ENCODE measurements at places on chromosomes 12 and 14. TPM values are rescaled to one million over a fixed set of nuclear protein-coding genes. Genes with fewer than 3 reads are reported as not detected.

TOMM20L gene
- total RNA-seq, result 4.0 TPM

TPPP2 gene
- total RNA-seq, result not detected

GRCh38 chr12:109291117-109291516, 18.0 kb downstream of the FOXN4 start:
- no peak for DNase-seq

- no peak for DNase-seq
These were observed 76.2 kb downstream of the PDZRN4 start for GRCh38 chr12:41264281-41264680.

PRR4 gene
- 66.9 TPM for total RNA-seq

TAS2R50 gene
- total RNA-seq, result 2.7 TPM

TMPRSS12 gene
- total RNA-seq, result 1.2 TPM

GRCh38 chr12:128458301-128458974, 191.5 kb downstream of the TMEM132C start:
- no peak for DNase-seq

KCNA1 gene
- not detected for total RNA-seq

GRCh38 chr14:38290601-38291188, 34.8 kb upstream of the CLEC14A start:
- no peak for DNase-seq

- DNase-seq, result no peak
These were observed 45.4 kb downstream of the E2F7 start for GRCh38 chr12:77019920-77020319.

DNA sequence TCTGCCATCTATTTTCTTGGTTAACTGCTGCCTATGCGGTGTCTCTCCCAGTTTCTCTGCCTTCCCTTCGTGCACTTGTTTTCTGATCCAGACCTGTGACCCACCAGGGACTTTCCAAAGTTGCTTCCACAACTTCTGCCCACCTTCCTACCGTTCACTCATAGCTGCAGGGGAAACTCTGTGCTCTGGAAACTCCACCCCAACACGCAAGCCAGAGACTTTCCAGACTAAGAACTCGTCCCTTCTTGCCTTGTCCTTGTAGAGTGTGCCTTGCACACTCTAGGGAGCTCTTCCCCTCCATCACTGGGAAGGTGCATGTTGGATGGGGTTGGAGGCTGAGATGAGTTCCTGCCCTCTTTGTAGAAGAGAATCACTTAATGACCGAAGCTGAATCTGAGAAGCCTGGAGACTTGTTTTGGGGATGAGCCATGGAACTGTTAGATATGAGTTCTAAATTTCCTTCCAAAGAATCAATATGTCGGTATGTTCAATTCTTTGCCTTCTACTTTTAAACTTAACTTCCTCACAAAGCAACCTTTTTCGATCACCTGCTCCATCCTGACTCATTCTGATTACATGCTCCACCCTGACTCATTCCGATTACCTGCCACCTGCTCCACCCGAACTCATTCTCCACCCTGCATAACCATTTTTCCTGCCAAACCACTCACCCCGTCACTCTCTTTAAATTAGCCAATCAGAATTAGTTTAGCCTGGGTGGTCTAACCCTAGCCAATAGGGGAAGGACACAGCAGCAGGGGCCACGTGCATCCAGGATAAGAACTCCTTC, 82.1 kb upstream of the CAPRIN2 start:
- DNase-seq, result no peak

FAM186B gene
- 0.23 TPM for total RNA-seq

GRCh38 chr14:42173206-42173605, 566.5 kb downstream of the LRFN5 start:
- no peak for DNase-seq

- DNase-seq, result peak; percentile 14
These were observed at the start of gene KCNJ8 for GRCh38 chr12:21774358-21775132. Gene KCNJ8 (minus strand): TSS chr12:21774706. CDS start chr12:21773616, 1,090 bp downstream.

BCL7A gene
- 15.4 TPM for total RNA-seq

DNA sequence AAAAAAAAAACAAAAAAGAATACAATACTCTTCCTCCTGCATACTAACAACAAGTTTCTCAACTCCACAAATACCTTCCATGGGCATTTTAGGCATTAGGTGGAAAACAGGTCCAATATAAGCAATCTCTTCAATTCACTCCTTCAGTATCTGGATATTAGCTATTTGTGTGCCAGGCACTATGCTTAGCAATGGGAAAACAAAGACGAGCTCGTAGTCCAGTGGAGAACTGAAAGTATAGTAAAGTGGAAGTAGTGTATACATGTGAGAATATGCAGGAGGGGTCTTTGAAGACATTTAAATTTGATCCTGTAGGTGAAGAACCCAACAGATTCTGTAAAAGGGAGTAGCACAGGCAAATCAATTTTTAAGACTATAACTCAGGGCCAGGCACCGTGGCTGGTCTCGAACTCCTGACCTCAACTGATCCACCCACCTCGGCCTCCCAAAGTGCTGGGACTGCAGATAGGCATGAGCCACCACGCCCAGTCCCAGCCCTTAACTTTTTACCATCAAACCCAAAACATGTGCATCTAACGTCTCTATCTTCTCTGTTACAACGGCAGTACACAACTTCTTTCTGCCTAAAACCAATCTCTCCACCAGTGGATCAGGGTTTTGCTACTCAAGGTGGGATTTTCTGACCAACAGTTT, 10.6 kb downstream of the HECTD1 start:
- no peak for DNase-seq

RIPK3 gene
- 1.9 TPM for total RNA-seq

GRCh38 chr12:114215746-114216145, 190.2 kb downstream of the TBX5 start:
- no peak for DNase-seq

DNA sequence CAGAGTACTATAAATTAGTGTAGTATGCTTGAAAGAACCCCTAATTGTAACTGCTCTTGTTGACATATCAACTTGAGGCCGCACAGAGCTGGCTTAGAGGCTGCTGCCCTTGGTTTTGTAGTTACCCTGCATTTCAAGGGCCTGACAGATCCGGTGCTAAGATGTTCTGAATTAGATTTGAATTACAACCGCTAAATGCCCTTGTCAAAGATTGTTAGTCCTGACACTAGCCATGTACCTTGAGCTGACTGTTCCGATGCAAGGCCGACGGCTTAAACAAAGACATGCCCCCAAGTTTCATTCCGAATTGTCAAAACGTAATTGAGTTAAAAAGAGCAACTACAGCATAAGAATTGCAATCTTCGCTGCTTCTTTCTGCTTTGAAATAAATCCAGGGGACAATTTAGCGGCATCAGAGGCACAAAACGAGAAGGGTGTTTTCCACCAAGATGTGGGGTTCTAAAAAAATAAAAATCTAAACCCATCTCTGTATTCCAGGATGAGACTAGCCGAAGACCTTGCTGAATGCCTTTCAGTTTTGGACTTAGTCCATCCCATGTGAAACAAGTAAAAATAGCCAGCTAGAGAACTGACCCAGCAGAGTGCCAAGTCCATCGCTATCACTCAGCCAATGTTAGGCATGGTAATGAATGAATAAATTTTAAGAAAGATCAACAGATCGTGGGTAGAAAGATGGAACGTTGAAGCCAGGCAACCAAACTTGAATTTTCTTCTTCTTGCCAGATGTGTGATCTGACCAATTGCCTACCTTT, 148.7 kb downstream of the DICER1 start:
- no peak for DNase-seq

DNA sequence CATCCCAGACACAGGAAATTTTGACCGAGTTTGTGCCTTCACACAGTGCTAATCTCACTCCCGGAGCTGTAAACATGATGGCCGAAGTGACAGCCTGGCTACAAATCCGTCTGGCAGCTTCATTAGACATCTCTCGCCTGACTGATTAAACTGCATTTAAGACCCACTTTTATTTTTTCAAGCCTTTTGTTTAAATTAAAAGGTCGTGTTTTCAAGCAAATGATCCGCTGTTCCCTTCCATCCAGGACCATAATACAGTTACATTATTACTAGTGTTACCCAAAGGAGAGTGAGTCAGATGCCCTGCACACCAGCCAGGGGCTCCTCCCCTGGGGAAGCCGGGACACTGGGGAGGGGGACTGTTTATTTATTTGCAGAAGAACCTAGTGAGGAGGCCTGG, 200.2 kb downstream of the EXOC5 start:
- no peak for DNase-seq

OLR1 gene
- total RNA-seq, result 1.2 TPM

RHOJ gene
- total RNA-seq, result 2.5 TPM

DNA sequence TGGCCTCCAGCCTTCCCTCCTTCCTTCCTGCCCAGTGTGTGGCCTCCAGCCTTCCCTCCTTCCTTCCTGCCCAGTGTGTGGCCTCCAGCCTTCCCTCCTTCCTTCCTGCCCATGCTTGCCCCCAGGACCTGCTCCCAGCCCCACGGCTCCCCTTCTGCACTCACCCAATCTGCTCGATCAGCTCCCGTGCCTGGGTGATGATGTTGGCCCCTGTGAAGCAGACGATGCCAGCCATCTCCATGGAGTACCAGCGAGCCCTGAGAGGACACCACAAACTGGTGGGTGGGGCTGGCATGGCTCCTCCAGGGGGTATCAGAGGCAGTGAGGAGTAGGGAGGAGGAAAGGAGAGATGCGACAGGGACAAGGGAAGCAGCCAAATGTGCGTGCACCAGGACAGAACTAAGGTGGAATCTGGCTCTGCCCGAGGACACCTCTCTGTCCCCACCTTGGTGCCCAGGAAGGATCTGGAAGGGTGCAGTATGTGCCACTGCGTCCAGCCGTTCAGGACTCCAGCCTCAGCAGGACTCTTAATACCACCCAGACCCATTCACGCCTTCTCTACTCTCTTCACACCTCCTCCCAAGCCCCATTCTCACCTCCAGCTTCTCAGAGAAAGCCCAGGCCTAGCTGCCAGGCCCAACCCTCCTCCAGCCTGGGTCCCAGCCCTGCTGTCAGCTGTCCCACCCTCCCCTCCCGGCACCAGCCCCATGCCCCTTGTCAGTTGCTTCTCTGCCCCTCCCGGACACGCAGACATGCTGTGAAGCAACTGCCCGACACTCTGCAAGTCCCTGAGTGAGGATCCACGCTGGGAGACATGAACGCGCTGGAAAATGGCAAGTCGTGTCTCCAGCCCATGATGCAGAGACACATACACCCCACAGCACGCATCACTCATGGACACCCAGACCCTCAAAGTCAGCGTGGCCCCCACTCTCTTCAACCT, 22.7 kb downstream of the POLE start:
- DNase-seq, result no peak

- DNase-seq, result no peak
These were observed 27.6 kb downstream of the LRFN5 start for GRCh38 chr14:41634286-41634685.

REC8 gene
- 5.6 TPM for total RNA-seq

DNA sequence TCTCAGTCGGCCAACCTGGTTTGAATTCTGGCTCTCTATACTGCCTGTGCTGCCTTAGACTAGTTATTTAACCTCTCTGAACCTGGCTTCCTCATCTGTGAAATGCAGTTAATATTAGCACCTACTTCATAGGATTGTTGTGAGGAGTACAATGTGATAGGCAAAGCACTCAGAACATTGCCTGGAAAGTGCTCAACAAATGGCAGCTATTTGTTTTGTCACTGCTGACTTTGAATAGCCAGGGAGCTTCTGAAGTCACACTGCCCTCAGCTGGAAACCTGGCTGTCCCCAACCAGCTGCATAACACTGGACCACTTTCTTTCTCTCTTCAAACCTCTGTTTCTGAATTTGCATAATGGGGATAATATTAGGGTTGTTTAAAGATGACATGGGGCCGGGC, 9.6 kb downstream of the TMEM30B start:
- no peak for DNase-seq

BEST3 gene
- 0.85 TPM for total RNA-seq

GRCh38 chr14:95291859-95292542, 27.7 kb downstream of the CLMN start:
- DNase-seq, result peak; percentile 39

- no peak for DNase-seq
These were observed 204.6 kb upstream of the PWP1 start for GRCh38 chr12:107480836-107481608.

CD163 gene
- 10.6 TPM for total RNA-seq

DNA sequence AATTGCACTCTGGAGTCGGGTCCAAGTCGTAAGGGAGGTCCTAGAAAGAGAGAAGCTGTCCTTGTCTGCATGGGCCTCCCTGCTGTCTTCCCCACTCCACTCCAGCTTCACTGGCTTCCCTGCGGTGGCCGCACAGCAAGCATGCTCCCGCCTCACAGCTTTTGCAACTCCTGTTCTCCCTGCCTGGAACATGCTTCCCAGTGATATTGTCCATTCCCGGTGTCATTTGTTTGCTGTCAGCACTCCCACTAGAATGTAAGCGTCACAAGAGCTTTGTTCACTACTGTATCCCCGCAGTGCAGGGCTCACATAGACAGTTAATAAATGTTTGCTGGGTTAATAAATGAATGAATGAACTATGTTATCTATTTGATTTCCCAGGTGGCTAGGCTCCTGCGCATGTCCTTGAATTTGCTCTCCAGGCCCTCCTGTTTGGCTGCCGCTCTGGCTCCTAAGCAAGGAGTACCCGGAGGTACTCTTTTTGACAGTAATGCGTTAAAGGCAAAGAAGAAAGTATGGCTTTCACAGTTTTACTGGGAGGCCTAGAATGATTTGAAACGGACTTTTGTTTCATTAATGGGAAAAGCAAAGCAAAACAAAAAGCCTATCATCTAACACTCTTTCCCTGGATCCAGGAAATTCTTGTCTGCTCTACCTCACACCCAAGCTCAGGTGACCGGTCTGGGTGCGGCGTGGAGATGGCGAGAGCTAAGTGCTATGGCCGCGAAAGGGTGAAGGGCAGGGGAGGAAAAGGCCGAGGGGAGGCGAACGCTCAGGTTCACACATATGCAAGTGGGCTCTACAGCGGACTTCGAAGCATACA, 6.2 kb upstream of the SLC7A7 start:
- DNase-seq, result no peak

DNA sequence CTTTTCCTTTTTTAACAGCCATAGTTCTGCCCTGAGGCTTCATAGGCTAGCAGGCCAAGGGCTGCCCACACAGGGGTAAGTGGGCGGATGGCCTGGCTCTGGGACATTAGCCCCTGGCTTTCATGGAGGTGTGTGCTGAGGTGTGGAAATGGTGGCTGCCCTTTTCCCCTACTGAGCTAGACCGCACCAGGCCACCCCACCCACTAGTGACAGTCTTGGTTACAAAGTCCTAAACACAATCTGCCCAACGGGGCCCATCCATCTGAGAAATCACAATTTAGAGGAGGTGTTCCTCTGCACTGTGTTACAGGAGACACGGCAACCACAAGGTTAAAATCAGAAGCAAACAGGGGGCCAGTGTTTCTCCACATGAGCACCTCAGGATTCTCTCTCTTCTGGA, 35.6 kb downstream of the APPL2 start:
- DNase-seq, result no peak
